HTR-8/SVneo (cell line): ENCODE measurements at places on chromosomes 3 and 15.

DNA sequence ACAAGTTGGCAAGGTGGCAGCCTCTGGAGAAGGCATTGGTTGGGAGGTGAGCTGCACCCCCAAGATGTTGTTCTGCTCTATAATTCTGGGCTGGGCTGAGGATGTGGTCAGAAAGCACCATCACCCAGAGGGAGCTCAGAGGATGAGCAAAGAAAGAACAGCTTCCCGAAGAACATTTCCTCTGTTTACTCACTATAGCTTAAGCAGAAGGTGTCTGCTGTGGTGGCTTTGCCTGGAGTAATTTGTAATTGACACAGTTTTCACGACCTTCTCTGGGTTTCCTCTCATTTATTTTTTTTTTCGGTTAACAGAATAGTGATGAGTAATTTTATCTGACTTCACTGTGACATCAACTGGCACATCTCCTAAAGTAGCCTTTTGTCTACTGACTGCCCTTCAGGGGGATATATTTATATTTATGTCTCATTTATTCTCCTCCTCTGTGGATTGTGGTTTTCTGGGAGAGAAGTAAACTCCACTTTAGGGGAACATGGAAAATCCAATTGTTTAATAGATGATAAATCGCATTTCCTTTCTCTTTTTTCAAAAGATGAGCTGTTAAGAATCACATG lies 49.5 kb upstream of the ABHD17C start:
- DNase-seq: no peak

- no peak for DNase-seq
These were observed 32.2 kb upstream of the TAMM41 start for GRCh38 chr3:11878837-11879236.

DNA sequence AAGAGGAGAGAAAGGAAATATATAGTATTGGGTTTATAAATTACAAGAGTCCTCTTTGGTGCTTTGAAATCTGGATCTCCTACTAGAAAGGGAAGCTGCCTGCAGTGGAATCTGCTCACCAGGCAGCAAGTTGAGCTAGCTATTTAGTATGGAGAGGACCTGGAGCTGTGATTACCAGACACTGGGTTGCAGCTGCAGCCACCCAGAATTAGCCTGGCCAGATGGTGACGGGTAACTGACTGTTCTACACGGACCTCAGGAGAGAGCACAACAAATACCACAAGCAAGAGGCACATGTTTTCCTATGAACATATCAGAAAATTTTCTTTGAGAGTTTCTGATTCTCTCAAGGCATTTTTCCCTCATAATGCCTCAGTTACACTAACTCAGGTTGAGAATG lies 46.5 kb downstream of the SYNPR start:
- no peak for DNase-seq

- DNase-seq: peak; percentile 29
These were observed 630 bp downstream of the CACNA2D2 start for GRCh38 chr3:50502584-50503423.

- no peak for DNase-seq
These were observed 66.3 kb downstream of the GTPBP8 start for GRCh38 chr3:113057117-113057516.

- DNase-seq: no peak
These were observed 54.0 kb downstream of the POLQ start for GRCh38 chr3:121491683-121492320.

DNA sequence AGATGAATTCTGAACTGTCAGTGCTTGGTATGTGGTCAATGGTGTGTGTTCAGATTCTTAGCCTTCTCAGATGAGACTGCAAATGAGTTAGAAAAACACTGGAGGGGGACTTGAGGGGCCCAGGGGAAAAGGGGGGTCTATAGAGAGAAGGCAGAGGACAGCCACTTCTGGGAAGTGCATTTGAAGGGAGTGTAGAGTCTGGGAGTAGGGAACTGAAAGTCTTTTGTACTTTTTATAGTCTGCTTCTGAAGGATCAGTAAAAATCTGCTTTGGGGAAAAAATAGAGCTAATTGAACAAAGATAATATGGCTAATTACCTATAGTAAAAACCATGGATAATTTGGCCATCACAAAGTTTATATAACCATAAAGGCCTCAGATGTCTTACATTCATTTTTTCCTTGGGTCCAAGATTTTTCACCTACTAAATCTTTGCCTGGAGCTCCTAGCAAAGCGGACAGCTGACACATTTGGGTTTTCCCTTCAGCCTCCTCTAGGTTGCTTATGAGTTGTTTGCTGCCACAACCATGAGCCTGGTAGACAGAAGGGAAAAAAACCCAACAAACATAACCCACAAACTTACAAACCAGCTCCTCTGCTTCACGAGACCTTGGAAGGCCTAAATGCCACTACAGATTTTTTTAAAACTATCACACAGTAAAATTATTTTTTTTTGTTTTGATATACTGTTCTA lies 48.8 kb downstream of the CD86 start:
- no peak for DNase-seq

DNA sequence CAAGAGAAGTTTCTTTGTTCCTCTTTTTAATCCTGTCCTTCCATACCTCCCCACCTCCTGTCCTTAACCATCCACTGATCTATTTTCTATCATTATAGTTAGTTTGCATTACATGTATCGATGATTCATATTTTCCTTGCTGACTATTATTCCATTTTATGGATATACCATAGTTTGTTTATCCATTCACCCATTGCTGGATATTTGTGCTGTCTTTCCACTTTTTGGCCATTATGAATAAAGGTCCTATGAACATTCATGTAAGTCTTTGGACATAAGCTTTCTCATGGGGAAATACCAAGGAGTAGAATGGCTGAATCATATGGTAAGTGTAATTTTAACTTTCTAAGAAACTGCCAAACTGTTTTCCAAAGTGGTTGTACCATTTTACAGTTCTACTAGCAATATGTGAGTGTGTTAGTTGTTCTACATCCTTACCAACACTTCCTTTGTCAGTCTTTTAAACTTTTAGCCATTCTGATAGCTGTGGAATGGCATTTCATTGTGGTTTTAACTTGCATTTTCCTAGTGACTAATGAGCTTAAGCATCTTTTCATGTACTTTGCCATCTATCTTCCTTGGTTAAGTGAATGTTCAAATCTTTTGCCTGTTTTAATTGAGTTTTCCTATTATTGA lies 11.7 kb downstream of the ATP6V1A start:
- DNase-seq: peak; percentile 9

DNA sequence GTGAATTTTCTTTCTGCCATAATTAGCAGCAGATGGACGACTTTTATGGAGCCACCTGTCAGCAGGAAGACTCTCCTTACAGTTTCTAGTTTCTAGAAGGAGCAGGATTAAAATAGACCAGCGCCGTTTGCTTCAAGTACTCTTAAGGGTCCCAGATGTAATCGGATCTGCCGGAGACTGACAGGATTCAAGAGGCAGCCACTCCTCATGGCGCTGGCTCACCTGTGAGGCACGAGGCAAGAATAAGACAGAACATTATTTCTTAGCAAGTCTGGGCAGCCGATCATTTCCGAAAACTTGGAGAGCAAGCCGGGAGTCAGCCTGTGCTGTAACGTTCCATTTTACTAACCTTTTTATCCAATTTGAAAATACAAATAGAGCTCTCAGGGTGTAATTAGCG lies 410.4 kb upstream of the RORA start:
- DNase-seq: no peak
